ENCODE measurements at places on chromosomes 1 and 21. TPM values are rescaled to one million over a fixed set of nuclear protein-coding genes. Genes with fewer than 3 reads are reported as not detected.
A peak's percentile ranks its signal among the peaks of the same experiment; 100 is the strongest.

The TPM3 gene
- total RNA-seq: 236 TPM

The SLAMF9 gene
- total RNA-seq: not detected

- no peaks in the 10 kb centered on the region for H3K4me1 ChIP-seq
- DNase-seq: no peak
- no peak overlapping the region for H3K4me3 ChIP-seq
- H3K27ac ChIP-seq: no peak overlapping the region
- H3K27me3 ChIP-seq: no peaks in the 10 kb centered on the region
- H3K36me3 ChIP-seq: no peaks in the 10 kb centered on the region
These were observed 102.8 kb upstream of the PROX1 start for GRCh38 chr1:213884942-213885341.

GRCh38 chr1:241229216-241229615, 127.8 kb downstream of the RGS7 start:
- no peak overlapping the region for H3K4me3 ChIP-seq
- no peak for DNase-seq
- no peak overlapping the region for H3K27ac ChIP-seq
- H3K4me1 ChIP-seq: no peaks in the 10 kb centered on the region
- no peaks in the 10 kb centered on the region for H3K36me3 ChIP-seq

- no peaks in the 10 kb centered on the region for H3K4me1 ChIP-seq
- no peaks in the 10 kb centered on the region for H3K36me3 ChIP-seq
- H3K27me3 ChIP-seq: no peaks in the 10 kb centered on the region
- H3K27ac ChIP-seq: no peak overlapping the region
These were observed 59.0 kb downstream of the FASLG start for GRCh38 chr1:172717722-172718465.

GRCh38 chr1:169513208-169513607, 27.5 kb upstream of the SLC19A2 start:
- H3K4me1 ChIP-seq: no peaks in the 10 kb centered on the region
- no peaks in the 10 kb centered on the region for H3K27me3 ChIP-seq
- H3K27ac ChIP-seq: peak overlapping the region; percentile 80
- no peak overlapping the region for H3K4me3 ChIP-seq
- no peak for DNase-seq
- H3K36me3 ChIP-seq: no peaks in the 10 kb centered on the region

GRCh38 chr1:152143150-152143887, 15.7 kb downstream of the RPTN start:
- no peaks in the 10 kb centered on the region for H3K4me1 ChIP-seq
- peaks cover 5% of the 10 kb centered on the region for H3K27me3 ChIP-seq
- no peak for DNase-seq
- no peak overlapping the region for H3K4me3 ChIP-seq
- no peak overlapping the region for H3K27ac ChIP-seq
